ENCODE measurements at places on chromosomes 16 and 17. TPM values are rescaled to one million over a fixed set of nuclear protein-coding genes. Genes with fewer than 3 reads are reported as not detected.

The TMC8 gene
- 3.8 TPM for total RNA-seq

The NPIPA7 gene
- 3.7 TPM for total RNA-seq

The PSMD11 gene
- 53.4 TPM for total RNA-seq

The CFAP119 gene
- total RNA-seq, result 1.1 TPM

The NRN1L gene
- total RNA-seq, result 0.50 TPM

The FBXW10B gene
- total RNA-seq, result 0.16 TPM

The CTRB2 gene
- total RNA-seq, result not detected

The SOX8 gene
- 3.0 TPM for total RNA-seq
